CD4-positive, CD25-positive, alpha-beta regulatory T cell (primary cell): ENCODE measurements at places on chromosomes 6 and 20. TPM values are rescaled to one million over a fixed set of nuclear protein-coding genes. Genes with fewer than 3 reads are reported as not detected.

GRIK2 gene
- not detected for total RNA-seq

DNA sequence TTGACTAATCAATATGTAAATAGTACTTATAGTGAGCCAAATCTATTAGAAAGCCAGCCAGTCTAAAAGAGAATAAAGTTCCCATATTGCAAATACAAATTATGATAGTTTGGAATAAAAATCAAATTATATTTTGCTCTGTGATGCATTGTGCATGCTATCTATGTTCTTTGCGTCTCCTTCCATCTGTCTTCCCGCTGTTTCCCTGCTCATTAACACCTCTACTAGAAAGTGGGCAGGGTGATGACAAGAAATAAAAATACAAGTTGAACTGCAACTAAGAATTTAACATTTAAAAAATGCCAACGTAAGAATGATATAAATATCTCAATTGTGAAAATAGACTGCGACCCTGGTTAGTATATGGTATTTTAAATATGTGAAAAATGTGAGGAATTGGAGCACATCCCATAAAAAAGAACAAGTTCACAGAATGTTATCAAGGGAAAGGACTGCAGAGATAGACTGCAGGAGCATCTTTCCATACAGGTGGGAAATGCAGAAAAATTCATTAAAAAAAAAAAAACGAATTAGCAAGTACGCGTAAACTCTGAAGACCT, 157.6 kb upstream of the PDE7B start:
- no peaks in the 10 kb centered on the region for H3K4me1 ChIP-seq
- H3K27me3 ChIP-seq = peaks cover 2% of the 10 kb centered on the region
- no peaks in the 10 kb centered on the region for H3K36me3 ChIP-seq
- no peak overlapping the region for H3K4me3 ChIP-seq

OR2J3 gene
- total RNA-seq = not detected

DNA sequence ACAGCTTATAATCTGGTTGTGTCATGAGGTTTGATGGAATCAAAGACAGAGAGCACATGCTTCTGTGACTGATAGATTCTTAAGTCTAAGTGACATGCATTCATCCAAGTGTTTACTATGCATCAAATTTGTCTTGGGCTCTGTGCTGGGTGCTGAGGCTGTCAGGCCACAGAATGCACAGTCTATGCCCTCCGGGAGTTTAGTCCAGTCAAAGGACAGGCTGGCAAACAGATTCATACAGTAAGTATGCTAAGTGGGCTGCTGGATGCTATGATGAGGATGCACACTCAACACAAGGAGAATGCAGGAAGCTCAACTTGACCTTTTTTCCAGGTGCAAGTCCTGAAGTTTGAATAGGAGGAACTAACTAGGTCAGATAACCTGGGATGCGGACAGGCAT, 146.7 kb downstream of the UST start:
- H3K36me3 ChIP-seq = no peaks in the 10 kb centered on the region
- H3K4me3 ChIP-seq = no peak overlapping the region
- no peak for DNase-seq
- no peak overlapping the region for H3K27ac ChIP-seq
- H3K27me3 ChIP-seq = no peaks in the 10 kb centered on the region
- no peaks in the 10 kb centered on the region for H3K4me1 ChIP-seq

- H3K27me3 ChIP-seq = no peaks in the 10 kb centered on the region
- H3K27ac ChIP-seq = no peak overlapping the region
- DNase-seq = no peak
- H3K36me3 ChIP-seq = no peaks in the 10 kb centered on the region
- no peaks in the 10 kb centered on the region for H3K4me1 ChIP-seq
Observed at GRCh38 chr6:84526631-84527030, 237.8 kb downstream of the TBX18 start.

TFAP2C gene
- total RNA-seq = not detected

DNA sequence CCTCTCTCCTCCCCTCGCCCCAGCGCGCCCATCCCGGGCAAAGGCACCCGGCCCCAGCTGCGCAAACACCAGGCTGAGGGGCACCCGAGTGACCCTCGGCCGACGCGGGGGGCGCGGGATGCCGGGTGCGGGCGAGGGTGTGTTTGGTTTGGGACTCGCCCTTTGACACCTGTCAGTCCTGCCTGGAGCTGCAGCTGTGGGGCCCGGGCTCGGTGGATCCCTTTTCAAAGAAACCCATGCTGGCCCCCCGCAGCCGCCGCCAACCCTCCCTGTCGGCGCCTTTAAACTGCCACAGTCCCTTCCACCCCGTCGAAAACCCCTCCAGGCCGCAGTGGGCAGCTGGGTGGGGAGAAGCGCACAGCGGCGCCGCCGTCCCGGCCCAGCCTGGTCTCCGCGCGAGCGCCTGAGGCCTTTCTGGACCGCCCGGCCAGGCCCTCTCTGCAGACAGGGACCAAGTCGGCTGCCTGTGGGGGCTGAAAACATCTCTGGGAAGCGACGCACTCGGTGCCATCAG, 5.5 kb downstream of the FOXQ1 start:
- no peak overlapping the region for H3K27ac ChIP-seq
- H3K4me3 ChIP-seq = no peak overlapping the region
- no peaks in the 10 kb centered on the region for H3K36me3 ChIP-seq

DNA sequence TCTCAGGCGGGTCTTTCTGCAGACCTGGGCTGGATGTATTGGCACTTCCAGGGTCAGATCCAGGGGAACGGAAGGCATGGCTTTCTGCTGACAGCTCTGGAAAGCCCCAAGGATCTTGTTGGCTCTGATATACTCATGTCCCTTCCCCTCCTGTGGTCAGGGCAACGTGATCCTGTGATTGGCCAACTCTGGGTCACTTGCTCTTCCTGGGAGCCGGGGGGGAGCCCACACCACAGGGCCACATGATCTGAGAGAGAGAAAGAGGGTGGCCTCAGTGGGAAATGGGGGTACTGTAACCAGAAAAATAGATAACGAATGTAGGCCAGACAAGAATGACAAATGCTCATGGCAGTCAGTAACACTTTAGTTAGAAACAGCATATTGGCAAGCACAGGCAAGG, 223.0 kb downstream of the NFATC2 start:
- H3K4me1 ChIP-seq = no peaks in the 10 kb centered on the region

- no peak overlapping the region for H3K4me3 ChIP-seq
- H3K36me3 ChIP-seq = no peaks in the 10 kb centered on the region
- peak overlapping the region; percentile 74 for H3K27ac ChIP-seq
Observed at GRCh38 chr6:25404091-25404490, 124.9 kb downstream of the CARMIL1 start.

DNA sequence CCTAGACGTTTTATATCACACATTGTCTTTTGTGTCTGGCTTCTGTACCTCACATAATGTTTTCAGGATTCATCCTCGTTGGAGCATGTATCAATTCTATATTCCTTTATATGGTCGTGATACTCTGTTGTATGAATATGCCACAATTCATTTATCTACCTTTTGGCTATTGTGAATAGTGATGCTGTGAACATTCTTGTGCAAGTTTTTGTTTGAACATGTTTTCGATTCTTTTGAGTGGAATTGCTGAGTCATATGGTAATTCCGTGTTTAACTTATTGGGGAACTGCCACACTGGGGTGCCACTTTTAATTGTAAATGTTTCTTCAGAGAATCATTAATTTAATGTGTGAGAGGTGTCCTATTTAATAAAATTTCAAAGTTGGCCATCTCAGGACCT, 101.2 kb downstream of the SLC35B3 start:
- no peak overlapping the region for H3K27ac ChIP-seq
- H3K4me1 ChIP-seq = no peaks in the 10 kb centered on the region
- no peak for DNase-seq
- no peaks in the 10 kb centered on the region for H3K36me3 ChIP-seq

GABRR1 gene
- not detected for total RNA-seq

DNA sequence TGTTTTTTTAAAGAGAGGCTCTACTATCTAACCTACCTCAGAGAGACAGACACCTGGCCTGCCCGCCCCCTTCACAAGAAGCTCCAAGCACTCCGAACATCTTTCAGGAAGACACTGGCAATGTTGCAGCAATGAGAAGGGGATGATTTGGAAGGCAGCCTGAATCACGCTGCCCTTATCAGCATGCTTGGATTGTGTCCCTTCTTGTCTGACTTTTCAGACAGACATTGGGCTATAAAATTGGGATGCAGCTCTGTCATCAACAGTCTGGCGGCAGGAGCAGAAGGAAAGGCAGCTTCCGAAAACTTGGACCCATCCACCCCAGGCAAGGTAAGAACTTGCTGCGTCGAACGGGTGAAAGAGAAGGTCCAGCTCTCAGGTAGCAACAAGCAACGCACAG, 56.0 kb downstream of the CDK5RAP1 start:
- peaks cover 6% of the 10 kb centered on the region for H3K36me3 ChIP-seq
- no peaks in the 10 kb centered on the region for H3K27me3 ChIP-seq
- no peak overlapping the region for H3K27ac ChIP-seq
- no peak overlapping the region for H3K4me3 ChIP-seq

IYD gene
- total RNA-seq = not detected

DNA sequence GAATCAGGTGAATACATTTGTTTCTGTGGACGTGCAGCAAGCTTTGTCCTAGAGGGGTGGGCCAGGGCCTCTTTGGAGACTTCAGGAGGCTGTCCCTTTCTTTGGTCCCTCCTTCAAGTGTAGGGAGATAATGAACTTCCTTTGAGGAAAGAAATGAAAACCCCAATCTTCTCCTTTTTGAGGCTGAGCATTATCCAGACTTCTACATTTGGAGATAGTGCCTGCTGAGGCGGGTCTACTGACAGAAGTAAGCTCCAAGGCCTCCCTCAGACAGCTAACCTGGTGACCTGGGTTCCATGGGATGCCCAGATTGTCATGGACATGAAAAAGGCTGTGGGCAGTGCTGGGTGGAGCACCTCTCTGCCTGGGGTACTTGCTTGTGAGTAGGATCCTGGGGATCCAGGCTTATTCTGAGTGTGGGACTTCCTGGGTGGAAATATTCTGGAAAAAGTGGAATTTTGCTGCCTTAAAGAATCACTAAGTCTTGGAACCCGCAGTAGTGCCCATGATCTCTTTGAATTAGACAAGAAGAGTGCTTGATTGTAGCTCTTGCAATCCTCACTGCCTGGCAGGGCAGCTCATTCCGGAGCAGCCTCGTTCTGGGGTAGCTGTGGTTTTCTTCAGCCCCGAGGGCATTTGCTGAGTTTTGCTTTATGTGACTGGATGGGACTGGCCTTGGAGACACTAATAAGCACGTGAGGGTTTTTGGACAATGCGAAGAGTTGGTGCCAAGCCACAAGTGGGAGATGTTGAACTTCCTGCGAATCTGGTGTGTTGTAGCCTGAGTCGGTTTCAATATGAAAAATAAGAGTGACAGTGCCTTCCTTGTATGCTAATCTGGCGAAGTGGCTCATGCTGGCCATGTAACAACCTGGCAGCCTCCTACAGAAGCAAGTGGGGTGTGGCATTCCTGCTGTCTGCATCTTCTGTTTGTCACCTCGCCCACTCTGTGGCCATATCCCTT, 28.1 kb downstream of the SNRNP48 start:
- no peaks in the 10 kb centered on the region for H3K27me3 ChIP-seq
- no peak overlapping the region for H3K4me3 ChIP-seq
- H3K4me1 ChIP-seq = no peaks in the 10 kb centered on the region
- H3K27ac ChIP-seq = no peak overlapping the region

DNA sequence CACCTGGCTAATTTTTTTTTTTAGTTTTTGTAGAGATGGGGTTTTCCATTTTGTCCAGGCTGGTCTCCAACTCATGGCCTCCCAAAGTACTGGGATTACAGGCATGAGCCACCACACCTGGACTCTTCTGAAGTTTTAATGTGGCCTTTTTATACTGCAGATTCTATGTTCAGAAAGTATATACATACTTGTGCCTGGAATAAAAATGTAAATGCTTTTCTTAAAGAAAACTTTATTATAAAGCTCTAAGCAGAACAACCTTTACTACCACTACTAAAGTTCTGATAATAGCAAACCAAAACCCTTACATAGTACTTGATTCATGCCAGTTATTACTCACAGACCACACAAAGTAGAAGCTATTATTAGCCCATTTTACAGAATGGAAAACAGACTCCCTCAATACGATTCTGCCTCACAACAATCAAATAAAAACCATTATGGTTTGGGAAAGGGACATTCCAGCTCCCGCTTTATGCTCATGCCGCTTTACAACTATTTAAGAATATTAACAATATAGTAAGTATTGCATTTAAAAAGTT, 5.3 kb downstream of the PHIP start:
- no peak for DNase-seq
- peaks cover 12% of the 10 kb centered on the region for H3K36me3 ChIP-seq
- no peak overlapping the region for H3K27ac ChIP-seq
- H3K4me1 ChIP-seq = peaks cover 46% of the 10 kb centered on the region
- peak overlapping the region; percentile 96 for H3K4me3 ChIP-seq
- no peaks in the 10 kb centered on the region for H3K27me3 ChIP-seq

DNA sequence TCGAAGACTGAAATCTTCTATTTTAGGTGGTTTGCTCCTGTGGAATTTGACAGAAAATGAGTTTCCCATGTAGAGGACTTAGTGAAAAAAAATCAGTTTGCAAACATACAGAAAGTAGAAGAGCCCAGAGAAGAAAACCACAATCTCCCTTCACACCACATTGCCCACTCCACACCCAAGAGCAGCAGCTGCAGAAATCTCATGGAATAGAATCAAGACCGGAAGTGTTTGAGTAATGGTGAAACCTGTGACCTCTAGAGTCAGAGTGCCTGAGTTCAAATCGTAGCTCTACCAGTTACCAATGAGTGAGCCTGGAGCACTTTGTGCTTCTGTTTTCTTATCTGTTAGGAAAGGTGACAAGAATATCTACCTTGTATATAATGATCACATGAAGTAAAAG, 4.6 kb downstream of the SIRPG start:
- no peaks in the 10 kb centered on the region for H3K27me3 ChIP-seq
- peaks cover 63% of the 10 kb centered on the region for H3K4me1 ChIP-seq
- no peak for DNase-seq
- H3K27ac ChIP-seq = peak overlapping the region; percentile 55
- H3K36me3 ChIP-seq = peaks cover 25% of the 10 kb centered on the region
- H3K4me3 ChIP-seq = peak overlapping the region; percentile 58

GRCh38 chr6:36360241-36361054, 23.8 kb upstream of the BNIP5 start:
- peaks cover 1% of the 10 kb centered on the region for H3K27me3 ChIP-seq
- H3K27ac ChIP-seq = no peak overlapping the region
- H3K36me3 ChIP-seq = no peaks in the 10 kb centered on the region
- H3K4me3 ChIP-seq = no peak overlapping the region
- H3K4me1 ChIP-seq = peaks cover 4% of the 10 kb centered on the region

RSPO3 gene
- not detected for total RNA-seq

DNA sequence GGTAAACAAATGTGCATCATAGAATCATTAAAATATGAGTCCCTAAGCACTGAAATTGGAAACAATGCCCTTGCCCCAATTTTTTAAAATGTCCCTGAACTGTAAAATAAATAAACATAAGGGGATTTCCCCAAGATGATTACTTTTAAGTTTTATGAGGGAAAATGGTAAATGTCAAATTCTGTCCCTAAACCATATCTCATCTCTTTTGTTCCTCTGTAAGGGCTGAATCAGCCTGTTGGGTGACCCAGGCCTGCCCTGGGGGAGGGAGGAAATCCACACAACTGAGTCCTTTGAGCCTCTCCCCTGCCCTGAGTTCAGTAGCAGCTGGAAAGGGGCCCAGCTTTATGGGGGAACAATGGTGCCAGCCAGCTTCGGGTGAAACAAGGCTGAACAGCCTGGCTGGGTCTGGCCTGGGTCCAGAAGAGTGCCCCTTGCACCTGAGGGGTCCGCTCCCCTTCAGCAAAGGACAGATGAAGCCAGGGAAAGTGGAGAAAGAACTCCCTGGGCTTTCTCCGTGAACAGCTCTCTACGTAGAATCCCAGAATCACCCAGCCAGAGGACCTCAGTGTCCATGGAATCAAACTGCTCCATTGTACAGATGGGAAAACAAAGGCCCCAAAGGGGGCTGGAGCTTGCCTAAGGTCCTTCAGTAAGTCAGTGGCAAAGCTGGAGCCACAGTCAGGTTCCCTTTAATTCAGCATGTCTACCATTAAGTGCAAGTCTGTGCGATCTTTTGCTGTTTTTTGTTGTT, 28.2 kb upstream of the ITCH start:
- DNase-seq = no peak
- H3K27me3 ChIP-seq = no peaks in the 10 kb centered on the region
- H3K27ac ChIP-seq = no peak overlapping the region
- no peaks in the 10 kb centered on the region for H3K4me1 ChIP-seq
- H3K4me3 ChIP-seq = no peak overlapping the region
